ENCODE measurements at places on chromosomes 16 and 17. TPM values are rescaled to one million over a fixed set of nuclear protein-coding genes. Genes with fewer than 3 reads are reported as not detected.

Gene KCNAB3
- 12.3 TPM for total RNA-seq

Gene SOX15
- 1.7 TPM for total RNA-seq

Gene KIFC3
- 0.76 TPM for total RNA-seq

Gene TBC1D3I
- 3.0 TPM for total RNA-seq

Gene CCL13
- total RNA-seq, result not detected

Gene CACNG4
- 105 TPM for total RNA-seq

Gene CD19
- total RNA-seq, result 0.27 TPM

Gene SDK2
- 12.3 TPM for total RNA-seq
